ENCODE measurements at places on chromosomes 12 and 14. TPM values are rescaled to one million over a fixed set of nuclear protein-coding genes. Genes with fewer than 3 reads are reported as not detected.

DNA sequence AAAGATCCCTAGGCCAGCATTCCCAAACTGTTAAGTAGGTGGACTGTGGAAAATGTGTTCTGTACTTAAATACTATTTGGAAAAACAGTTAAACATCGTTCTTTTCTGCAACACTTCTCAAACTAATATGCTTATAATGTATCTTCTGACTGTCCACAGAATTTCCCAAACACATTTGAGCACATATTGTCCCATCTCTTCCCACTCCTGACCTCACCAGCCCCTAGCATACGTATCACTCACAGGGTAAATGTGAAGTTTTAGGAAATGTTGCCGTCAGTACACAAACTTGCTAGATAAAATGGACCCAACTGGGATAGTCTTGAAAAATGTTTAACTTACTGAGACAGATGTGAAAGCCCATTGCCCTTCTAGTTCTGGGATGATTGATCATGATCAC is 27.7 kb downstream of the ARID2 start:
- DNase-seq = no peak

HIF1A gene
- 84.0 TPM for total RNA-seq

MSI1 gene
- not detected for total RNA-seq

VDR gene
- 1.2 TPM for total RNA-seq

DNA sequence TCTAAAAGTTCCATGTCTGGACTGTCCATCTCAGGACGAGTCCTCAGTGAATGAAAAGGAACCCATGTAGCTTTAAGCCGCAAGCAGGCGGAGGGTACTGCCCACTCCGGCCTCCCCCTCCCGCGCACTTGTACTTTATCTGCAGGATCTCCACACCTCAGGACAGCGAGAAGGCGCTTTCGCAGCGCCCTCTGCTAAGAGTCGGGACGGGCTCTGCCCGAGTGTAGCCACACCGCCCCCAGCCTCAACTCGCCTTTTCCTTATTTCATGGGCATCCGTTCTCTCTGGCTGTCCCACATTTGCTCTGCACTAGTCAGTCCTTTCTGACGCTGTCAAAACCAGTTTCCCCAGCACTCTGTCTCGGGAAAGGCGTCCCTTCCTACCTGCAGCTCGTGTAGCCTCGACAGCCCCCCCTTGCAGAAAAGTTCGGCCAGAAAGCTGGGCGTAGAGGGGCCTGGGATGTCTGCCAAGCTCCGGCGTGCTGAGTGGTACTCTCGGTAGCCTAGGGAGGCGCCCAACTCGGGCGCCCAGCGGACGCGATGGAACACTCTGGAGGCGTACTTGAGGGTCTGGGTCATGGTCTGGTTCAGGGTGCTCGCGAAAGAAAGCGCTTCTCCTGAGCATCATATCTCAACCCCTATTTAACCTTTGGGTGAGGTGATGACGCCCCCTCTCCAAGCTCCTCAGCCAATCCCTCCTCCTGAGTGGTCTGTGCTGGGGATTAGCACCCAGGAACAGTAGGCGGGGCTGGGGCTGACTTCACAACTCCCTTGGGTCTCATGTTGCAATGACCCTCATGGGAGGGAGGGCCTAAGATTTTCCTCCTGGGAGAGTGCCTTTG is at the start of gene CYP27B1:
CYP27B1 (minus strand) TSS at position 615 of the 841 bp plus-strand sequence; CDS start at position 578, 37 bp downstream.
- DNase-seq = no peak

DNA sequence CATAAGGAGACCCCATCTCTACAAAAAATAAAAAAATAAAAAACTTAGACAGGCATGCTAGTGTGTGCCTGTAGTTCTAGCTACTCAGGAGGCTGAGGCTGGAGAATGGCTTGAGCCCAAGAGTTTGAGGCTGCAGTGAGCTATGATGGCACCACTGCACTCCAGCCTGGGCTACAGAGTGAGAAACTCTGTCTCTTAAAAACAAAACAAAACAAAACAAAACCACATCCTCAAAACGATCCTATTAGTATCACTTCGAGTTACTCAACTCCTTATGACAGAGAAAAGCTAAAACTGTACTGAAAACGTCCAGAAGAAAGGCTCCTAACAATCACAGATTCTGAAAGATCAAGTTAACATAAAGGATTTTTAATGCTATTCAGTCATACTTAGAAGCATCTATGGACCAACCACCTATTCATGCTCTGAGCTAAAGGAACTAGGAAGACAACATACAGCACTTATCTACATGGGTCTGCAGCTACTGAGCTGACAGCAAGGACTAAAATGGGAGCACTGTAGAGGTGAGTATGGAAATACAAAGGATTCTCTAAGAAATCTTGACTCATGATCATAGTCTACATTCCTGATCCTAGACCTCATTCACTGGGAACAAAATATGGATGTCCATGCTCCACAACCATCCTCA is 75.3 kb upstream of the DUSP6 start:
- no peak for DNase-seq

DNA sequence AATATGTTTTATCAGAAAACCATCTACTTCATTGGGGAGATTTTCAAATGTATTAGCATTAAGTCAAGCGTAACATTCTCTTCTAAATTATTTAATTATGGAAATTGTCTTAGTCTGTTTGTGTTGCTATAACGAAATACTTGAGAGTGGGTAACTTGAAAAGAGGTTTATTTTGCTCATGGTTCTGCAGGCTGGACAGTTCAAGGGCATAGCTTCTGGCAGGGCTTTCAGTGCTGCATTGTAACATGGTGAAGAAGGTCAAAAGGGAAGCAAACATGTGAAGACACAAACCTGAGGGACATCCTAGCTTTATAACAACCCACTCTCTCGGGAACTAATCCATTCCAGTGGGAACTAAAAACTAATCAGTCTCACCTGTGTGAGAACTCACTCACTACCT is 84.3 kb upstream of the TMPO start:
- DNase-seq = no peak

GRCh38 chr12:113180333-113180732 is 4.9 kb downstream of the DDX54 start:
- DNase-seq = no peak

TAS2R31 gene
- 9.2 TPM for total RNA-seq

- no peak for DNase-seq
Measured at GRCh38 chr12:95258151-95258550, 40.5 kb downstream of the VEZT start.

DNA sequence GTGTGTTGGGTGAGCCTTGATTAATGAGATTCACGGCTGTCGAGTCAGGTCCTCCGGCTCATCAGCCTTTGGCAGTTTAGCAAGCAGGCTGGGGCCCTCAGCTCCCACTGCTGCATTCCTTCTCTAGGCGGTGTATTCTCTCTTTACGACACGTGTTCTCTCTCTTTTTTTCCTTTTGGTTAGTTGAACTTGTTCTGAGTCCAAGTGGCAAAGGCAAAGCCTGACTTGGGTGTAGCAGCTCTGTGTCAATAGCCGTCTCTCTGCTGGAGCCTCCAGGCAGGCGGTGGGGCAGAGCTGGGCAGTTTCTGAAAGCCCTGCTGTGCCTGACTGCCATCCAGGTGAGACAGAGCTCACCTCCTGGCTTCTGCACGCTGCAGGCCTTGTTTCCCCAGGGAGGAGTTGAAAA is 46.6 kb downstream of the SUSD6 start:
- DNase-seq = no peak

HOTAIR gene
- total RNA-seq = not detected

KLRF2 gene
- not detected for total RNA-seq

CRACR2A gene
- total RNA-seq = 1.1 TPM

GRCh38 chr12:3534511-3534910 is 43.5 kb downstream of the PRMT8 start:
- DNase-seq = no peak

DNA sequence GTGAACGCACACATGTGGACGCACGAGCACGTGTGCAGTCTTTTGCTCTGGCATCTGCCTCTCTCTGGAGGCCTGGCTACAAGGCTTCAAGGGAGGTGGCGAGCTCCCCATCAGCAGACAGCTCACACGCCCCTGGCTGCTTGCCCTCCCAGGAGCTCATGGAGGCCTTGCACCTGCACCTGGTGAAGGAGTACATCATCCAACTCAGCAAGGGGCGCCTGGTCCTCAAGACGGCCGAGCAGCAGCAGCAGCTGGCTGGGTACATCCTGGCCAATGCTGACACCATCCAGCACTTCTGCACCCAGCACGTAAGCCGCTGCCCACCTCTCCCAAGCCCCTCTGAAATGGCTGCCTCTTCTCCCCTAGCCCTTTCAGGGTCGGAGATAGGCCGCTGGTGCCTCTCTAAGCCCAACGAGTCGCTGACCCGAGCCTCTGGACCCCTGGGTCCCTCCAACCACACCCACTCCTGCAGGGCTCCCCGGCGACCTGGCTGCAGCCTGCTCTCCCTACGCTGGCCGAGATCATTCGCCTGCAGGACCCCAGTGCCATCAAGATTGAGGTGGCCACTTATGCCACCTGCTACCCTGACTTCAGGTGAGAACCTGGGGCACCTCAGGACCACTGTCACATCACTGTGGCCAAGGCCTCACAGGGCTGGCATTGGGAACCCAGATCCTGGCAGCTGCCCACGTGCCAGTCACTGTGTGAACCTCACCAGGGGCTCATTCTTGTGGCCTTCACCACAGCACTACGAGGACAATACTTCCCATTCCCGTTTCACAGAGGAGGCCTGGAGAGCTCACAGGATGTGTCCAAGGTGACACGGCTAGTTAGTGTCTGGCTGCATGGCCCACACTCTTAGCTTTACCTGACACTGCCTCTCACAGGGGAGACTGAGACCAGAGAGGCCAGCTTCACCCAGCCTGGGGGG is 10.2 kb downstream of the TNFAIP2 start:
- no peak for DNase-seq

KCNH5 gene
- 0.36 TPM for total RNA-seq

DNA sequence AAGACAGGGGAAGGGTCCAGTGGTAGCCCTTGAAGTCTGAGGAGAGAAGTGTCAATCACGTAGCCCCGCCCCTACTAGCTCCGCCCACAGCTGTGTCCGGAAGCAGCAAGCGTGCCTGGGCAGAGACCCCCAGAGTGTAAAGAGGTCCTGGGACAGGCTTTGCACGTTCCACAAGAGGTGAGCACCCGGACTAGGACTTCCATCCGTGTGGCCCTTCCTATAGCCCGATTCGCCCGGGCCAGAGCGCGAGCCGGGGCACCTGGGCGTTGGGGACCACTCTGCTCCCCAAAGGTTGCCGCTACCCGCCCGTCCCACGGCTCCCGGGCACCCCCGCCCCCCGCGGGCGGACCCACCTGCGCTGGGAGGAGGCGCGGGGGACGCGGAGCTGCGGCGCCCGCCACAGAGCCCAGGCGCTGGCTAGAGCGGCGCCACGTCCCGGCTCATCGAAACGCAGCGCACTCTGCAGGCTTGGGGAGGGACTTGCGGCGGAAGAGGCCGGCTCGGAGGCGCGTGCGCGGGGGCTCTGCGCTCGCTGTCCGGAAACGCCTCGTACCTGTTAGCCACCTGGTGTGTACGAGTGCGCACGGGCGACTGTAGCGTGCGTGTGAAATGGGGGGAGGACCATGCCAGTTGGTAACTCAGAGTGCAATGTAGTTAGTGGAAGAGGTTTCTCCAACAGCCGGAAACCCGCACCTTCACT is at the start of gene RABGGTA:
RABGGTA (minus strand) TSS at position 464 of the 700 bp plus-strand sequence. CDS start 482 bp downstream, outside the sequence.
- DNase-seq = peak; percentile 91

DNA sequence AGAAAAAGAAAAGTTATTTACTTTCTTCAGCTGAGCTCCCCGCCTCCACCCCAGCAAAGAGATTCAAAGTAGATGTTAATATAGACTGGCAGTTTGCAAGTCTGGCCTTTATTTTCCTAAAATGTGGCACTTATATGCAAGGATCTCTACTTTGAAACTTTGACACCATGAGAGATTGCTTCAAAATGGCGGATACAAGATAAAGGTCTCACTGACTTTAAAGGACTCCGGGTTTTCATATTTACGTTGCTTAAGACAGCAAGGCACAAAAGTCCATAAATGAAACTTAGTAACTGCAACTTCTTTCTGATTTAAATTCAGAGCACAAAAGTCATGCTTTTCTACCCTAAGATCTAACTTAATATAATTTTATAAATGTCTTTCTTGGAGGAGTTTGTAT is 3.5 kb downstream of the OTX2 start:
- DNase-seq = no peak

GRCh38 chr14:103684471-103684870 is 30.8 kb downstream of the XRCC3 start:
- DNase-seq = no peak

ISCU gene
- 283 TPM for total RNA-seq

- DNase-seq = no peak
Measured at GRCh38 chr14:105490267-105490571, 827 bp upstream of the TEDC1 start.

DNA sequence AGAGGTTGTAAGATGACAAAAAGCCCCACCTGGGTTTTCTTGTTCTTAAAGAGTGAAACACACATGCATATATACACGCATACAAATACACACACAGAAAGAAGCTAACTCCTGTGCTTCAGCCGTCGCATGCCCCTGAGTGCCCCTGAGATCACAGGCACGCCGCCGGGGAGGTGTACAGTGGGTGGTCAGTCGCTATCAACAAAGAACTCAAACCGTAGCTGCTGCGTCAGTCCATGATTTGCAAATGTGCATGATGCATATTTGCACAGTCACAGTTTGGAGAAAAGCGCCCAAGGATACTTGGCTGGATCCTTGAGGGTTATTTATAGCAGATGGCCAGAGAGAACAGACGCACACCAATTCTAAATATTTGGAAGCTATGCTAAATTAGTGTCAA is 206.9 kb downstream of the TMEM132D start:
- DNase-seq = no peak

DNA sequence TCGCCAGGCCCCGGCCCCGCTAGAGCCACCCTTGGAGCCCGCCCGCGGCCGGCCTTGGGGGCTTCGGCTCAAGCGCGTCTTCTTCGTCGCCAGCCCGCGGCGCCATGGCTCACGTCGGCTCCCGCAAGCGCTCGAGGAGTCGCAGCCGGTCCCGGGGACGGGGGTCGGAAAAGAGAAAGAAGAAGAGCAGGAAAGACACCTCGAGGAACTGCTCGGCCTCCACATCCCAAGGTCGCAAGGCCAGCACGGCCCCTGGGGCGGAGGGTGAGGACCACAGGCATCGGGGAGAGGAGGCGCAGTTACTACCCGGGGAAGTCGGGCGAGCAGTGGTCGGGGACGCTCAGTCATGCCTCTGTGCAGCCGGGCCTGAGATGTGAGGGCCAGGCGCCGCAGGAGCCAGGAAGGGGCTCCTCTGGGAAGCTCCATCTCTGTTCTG is 573 bp downstream of the ARL6IP4 start:
- DNase-seq = no peak

- DNase-seq = peak; percentile 40
Measured at GRCh38 chr12:34290381-34290995, 268.2 kb downstream of the ALG10 start.

KRT2 gene
- not detected for total RNA-seq

- DNase-seq = no peak
Measured at GRCh38 chr12:12372946-12373722, 16.3 kb downstream of the BORCS5 start.

- no peak for DNase-seq
Measured at GRCh38 chr12:29071099-29071498, 78.0 kb upstream of the FAR2 start.

STAB2 gene
- total RNA-seq = not detected

TIMM9 gene
- total RNA-seq = 72.3 TPM

DNA sequence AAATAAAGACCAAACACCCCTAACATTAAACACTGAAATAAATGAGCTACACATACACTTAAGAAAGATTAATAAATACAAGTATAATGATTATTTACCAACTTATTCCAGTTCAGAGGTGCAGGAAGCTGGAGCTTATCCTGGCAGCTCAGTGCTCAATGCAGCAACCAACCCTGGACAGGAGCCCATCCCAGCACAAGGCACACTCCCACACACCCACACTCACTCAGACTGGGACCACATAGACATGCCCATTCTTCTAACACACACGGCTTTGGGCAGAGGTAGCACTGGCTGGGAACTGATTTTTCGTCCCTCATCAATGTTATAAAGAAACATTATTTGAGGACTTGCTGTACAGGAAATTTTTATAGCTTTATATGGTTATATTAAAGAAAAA is 797.4 kb downstream of the RPS29 start:
- no peak for DNase-seq

- no peak for DNase-seq
Measured at GRCh38 chr12:100962086-100962712, 167.6 kb downstream of the ANO4 start.

ACRBP gene
- total RNA-seq = 3.9 TPM
